Spleen (tissue), 13 donors: ENCODE measurements at places on chromosomes 12 and 14. TPM values are rescaled to one million over a fixed set of nuclear protein-coding genes. Genes with fewer than 3 reads are reported as not detected.

The CNTN1 gene
- 4.9 TPM for total RNA-seq

The KLRC3 gene
- total RNA-seq: 5.8 TPM

The CIT gene
- total RNA-seq: 54.3 TPM

The OVCH1 gene
- 3.2 TPM for total RNA-seq

The FAIM2 gene
- total RNA-seq: 0.09 TPM

The MDM1 gene
- 21.3 TPM for total RNA-seq

The SYNDIG1L gene
- total RNA-seq: 0.46 TPM

The PPP1R1A gene
- total RNA-seq: 2.1 TPM

The NANOG gene
- total RNA-seq: not detected

The FAM186B gene
- 0.67 TPM for total RNA-seq

The P2RX4 gene
- 63.7 TPM for total RNA-seq

The KLRC2 gene
- 5.0 TPM for total RNA-seq

The MYRFL gene
- total RNA-seq: not detected

- no peaks in the 10 kb centered on the region for H3K36me3 ChIP-seq
- no peak for DNase-seq
- no peaks in the 10 kb centered on the region for H3K27me3 ChIP-seq
- H3K27ac ChIP-seq: no peak overlapping the region
- H3K4me3 ChIP-seq: no peak overlapping the region
Measured at GRCh38 chr12:74915718-74916117, 293.9 kb downstream of the KCNC2 start.

DNA sequence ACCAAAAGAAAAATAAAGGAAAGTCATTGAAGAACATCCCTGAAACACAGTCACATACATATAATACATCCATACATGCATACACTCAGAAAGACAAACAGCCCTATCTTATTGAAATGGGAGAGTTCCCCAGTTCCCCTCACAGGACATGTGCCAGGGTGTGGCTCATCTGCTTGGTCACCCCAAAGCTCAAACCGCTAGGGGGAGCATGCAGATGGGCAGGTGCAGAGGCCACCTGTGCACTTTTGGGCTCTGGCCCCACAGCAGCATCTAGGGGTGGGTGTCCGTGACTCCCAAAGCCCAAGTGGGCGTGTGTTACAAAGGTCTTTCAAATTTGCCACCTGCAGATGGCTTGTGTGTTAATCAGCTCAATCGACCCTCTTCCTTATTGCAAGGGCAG is 75.2 kb downstream of the CMAS start:
- no peak for DNase-seq
- no peak overlapping the region for H3K4me3 ChIP-seq
- H3K4me1 ChIP-seq: no peaks in the 10 kb centered on the region
- no peaks in the 10 kb centered on the region for H3K36me3 ChIP-seq
- no peak overlapping the region for H3K27ac ChIP-seq
- H3K27me3 ChIP-seq: no peaks in the 10 kb centered on the region

GRCh38 chr12:2302711-2303580 is 250.2 kb downstream of the CACNA1C start:
- no peaks in the 10 kb centered on the region for H3K27me3 ChIP-seq
- no peaks in the 10 kb centered on the region for H3K36me3 ChIP-seq
- DNase-seq: no peak
- H3K27ac ChIP-seq: no peak overlapping the region
- H3K4me1 ChIP-seq: peaks cover 5% of the 10 kb centered on the region
- no peak overlapping the region for H3K4me3 ChIP-seq

DNA sequence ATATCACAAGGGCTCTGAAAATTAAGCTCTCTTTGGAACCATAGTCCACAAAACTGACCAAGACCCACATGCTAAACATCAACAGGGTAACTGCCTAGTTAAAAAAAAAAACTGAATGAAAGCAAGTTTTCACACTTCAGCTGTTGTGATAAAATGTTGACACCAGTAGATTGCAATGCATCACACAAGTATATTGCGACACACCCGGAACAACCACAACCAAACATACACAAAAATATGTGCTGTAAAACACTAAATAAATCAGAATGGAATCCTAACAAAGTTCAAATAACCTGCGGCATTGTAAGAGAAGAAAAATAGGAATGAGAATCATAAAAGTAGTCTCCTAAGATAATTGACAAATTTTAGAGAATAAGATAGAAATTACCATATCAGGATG is 710.3 kb downstream of the AACS start:
- no peak overlapping the region for H3K4me3 ChIP-seq
- H3K27me3 ChIP-seq: no peaks in the 10 kb centered on the region
- H3K27ac ChIP-seq: no peak overlapping the region
- no peak for DNase-seq
- H3K4me1 ChIP-seq: no peaks in the 10 kb centered on the region

DNA sequence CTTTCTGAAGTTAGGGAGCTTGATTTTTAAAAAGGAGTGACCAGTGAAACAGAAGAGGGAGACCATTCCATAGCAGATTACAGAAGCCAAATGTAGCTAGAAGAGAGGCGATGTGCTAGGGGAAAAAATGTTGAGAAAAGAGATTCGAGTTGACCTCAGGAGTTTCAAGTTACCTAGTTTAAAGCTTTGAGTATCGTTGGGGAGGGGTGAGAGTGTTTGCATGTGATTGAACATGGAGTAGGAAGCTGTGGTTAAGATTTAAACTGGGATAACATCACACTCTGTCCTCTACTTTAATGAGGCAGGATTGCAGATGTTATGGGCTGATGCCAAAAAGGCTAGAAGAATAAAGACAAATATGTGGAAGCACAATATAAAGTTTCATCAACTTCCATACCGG is 3.7 kb downstream of the LETMD1 start:
- peaks cover 50% of the 10 kb centered on the region for H3K36me3 ChIP-seq
- no peak for DNase-seq
- no peak overlapping the region for H3K4me3 ChIP-seq
- no peak overlapping the region for H3K27ac ChIP-seq
- H3K4me1 ChIP-seq: peaks cover 22% of the 10 kb centered on the region

DNA sequence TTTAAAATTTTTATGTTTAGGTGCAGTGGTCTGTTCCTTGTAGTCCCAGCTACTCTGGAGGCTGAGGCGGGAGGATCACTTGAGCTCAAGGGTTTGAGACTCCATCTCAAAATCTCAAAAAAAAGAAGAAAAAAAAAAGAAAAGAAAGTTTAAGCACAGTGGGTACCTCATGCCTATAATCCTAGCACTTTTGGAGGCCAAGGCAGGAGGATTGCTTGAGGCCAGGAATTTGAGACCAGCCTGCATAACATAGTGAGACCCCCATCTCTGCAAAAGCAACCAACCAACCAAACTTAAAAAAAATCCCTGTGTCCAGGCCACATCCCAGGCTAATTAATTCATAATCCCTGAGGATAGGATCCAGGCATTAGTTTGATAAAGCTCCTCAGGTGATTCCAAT is 3.4 kb upstream of the SALL2 start:
- H3K4me3 ChIP-seq: no peak overlapping the region
- H3K27ac ChIP-seq: no peak overlapping the region
- peaks cover 29% of the 10 kb centered on the region for H3K4me1 ChIP-seq
- no peak for DNase-seq

- H3K4me1 ChIP-seq: no peaks in the 10 kb centered on the region
- H3K27ac ChIP-seq: no peak overlapping the region
- no peak overlapping the region for H3K4me3 ChIP-seq
- no peaks in the 10 kb centered on the region for H3K36me3 ChIP-seq
- no peak for DNase-seq
Measured at GRCh38 chr12:7758766-7759140, 6.3 kb upstream of the NANOGNB start.

DNA sequence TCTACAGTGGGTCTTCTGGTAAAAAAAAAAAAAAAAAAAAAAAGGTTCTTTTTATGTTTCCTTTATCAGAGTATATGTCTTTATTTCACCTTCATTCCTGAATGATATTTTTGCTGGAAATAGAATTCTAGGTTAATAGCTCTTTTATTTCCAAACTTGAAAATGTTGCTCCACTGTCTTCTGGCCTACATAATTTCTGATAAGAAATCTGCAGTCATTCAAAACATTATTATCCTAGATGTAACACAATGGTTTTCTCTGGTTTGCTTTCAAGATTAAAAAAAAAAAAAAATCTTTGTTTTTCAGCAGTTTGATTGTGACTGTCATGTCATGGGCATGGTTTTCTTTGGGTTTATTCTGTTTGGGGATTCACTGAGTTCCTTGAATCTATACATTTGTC is 19.5 kb downstream of the DCP1B start:
- no peak for DNase-seq
- no peak overlapping the region for H3K4me3 ChIP-seq
- H3K27me3 ChIP-seq: no peaks in the 10 kb centered on the region
- H3K4me1 ChIP-seq: no peaks in the 10 kb centered on the region
- no peak overlapping the region for H3K27ac ChIP-seq
- H3K36me3 ChIP-seq: peaks cover 18% of the 10 kb centered on the region

DNA sequence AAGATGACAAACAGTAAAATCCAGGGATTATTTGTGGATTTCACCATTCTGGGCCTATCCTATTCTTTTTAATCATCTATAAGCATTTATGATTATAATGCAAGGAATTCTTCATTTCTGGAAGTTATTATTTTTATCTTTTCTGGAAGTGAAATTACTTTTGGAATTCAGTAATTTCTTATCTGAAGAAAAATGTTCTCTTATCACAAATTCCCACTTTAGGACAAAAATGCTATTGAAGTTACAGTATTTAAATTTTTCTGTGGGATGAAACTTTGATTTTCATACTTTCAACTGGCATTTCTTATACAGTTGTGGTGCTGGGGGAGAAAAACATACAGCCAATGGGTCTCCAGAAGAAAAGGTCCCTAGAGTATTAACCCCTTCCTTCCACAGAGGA is 96.0 kb downstream of the CAND1 start:
- H3K27ac ChIP-seq: no peak overlapping the region
- H3K36me3 ChIP-seq: no peaks in the 10 kb centered on the region
- H3K27me3 ChIP-seq: no peaks in the 10 kb centered on the region
- no peak overlapping the region for H3K4me3 ChIP-seq
- no peak for DNase-seq
- H3K4me1 ChIP-seq: no peaks in the 10 kb centered on the region

GRCh38 chr12:52872644-52873389 is 24.0 kb upstream of the KRT78 start:
- H3K4me1 ChIP-seq: peaks cover 31% of the 10 kb centered on the region
- H3K4me3 ChIP-seq: no peak overlapping the region
- no peak overlapping the region for H3K27ac ChIP-seq
- H3K27me3 ChIP-seq: no peaks in the 10 kb centered on the region
- DNase-seq: no peak

GRCh38 chr14:102733326-102733725 is 43.9 kb upstream of the TRAF3 start:
- H3K4me1 ChIP-seq: no peaks in the 10 kb centered on the region
- H3K27ac ChIP-seq: no peak overlapping the region
- no peak overlapping the region for H3K4me3 ChIP-seq
- H3K27me3 ChIP-seq: no peaks in the 10 kb centered on the region

- H3K27ac ChIP-seq: no peak overlapping the region
- H3K27me3 ChIP-seq: peaks cover 11% of the 10 kb centered on the region
- no peak overlapping the region for H3K4me3 ChIP-seq
- no peak for DNase-seq
- no peaks in the 10 kb centered on the region for H3K4me1 ChIP-seq
- H3K36me3 ChIP-seq: no peaks in the 10 kb centered on the region
Measured at GRCh38 chr14:70045844-70046535, 142.8 kb downstream of the SLC8A3 start.

DNA sequence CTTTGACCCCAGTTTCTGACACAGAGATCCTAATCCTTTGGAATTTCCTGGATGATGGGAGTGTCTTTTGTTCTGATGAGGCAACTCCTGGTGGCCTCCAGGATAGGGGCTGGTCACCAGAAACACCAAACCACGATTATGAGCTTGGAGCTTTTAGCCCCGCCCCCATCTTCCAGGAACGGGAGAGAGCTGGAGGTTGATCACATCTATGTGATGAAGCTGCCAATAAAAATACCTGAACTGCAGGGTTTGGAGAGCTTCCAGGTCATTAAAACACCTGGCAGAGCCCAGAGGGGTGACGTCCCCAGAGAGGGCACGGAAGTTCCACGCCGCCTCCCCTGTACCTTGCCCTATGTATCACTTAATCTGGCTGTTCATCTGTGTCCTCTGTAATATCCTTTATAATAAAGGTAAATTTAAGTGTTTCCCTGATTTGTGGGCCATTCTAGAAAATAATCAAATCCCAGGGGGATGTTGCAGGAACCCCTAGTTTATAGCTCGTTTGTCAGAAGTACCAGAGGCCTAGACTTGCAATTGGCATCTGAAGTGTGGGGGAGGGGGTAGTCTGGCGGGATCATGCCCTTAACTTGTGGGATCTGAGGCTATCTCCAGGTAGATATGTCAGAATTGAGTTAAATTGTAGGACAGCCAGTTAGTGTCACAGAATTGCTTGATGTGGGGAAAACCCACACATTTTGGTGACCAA is 21.2 kb downstream of the APPL2 start:
- no peak overlapping the region for H3K27ac ChIP-seq
- no peak for DNase-seq
- H3K27me3 ChIP-seq: no peaks in the 10 kb centered on the region
- H3K4me3 ChIP-seq: no peak overlapping the region
- H3K36me3 ChIP-seq: peaks cover 28% of the 10 kb centered on the region
- no peaks in the 10 kb centered on the region for H3K4me1 ChIP-seq

- H3K27ac ChIP-seq: peak overlapping the region; percentile 54
- no peaks in the 10 kb centered on the region for H3K27me3 ChIP-seq
- peaks cover 47% of the 10 kb centered on the region for H3K4me1 ChIP-seq
- H3K36me3 ChIP-seq: peaks cover 17% of the 10 kb centered on the region
Measured at GRCh38 chr14:71591929-71592328, 340.3 kb upstream of the RGS6 start.

DNA sequence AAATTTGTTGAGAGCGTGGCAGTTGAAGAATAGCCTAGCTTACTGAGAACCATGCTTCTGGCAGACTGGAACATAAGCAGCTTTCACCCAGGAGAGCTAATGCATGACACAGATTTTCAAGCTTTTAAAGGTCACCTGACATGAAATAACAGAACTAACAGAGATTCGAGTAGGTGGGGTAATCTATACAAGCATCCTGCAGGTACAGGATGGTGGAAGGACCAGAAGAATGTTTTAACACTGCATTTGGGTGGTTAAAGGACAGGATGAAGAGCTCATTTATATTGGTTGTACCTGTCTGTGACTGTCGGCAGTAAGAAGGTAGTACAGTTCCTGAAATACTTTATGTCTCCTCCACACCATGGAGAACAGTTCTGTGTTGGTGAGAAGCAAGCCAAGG is 8.9 kb downstream of the PELI2 start:
- no peak for DNase-seq
- H3K27ac ChIP-seq: no peak overlapping the region
- H3K4me1 ChIP-seq: peaks cover 40% of the 10 kb centered on the region
- H3K27me3 ChIP-seq: no peaks in the 10 kb centered on the region
- H3K36me3 ChIP-seq: no peaks in the 10 kb centered on the region

- peaks cover 6% of the 10 kb centered on the region for H3K4me1 ChIP-seq
- no peak overlapping the region for H3K4me3 ChIP-seq
- H3K27ac ChIP-seq: no peak overlapping the region
- H3K36me3 ChIP-seq: no peaks in the 10 kb centered on the region
- no peaks in the 10 kb centered on the region for H3K27me3 ChIP-seq
Measured at GRCh38 chr12:76183459-76184186, 99.1 kb upstream of the NAP1L1 start.
